NCI-H1417 treated with DMSO at 0.1 percent for 48 hours (cell line): ENCODE measurements at places on chromosomes 16 and 17.
A peak's percentile ranks its signal among the peaks of the same experiment; 100 is the strongest.

DNA sequence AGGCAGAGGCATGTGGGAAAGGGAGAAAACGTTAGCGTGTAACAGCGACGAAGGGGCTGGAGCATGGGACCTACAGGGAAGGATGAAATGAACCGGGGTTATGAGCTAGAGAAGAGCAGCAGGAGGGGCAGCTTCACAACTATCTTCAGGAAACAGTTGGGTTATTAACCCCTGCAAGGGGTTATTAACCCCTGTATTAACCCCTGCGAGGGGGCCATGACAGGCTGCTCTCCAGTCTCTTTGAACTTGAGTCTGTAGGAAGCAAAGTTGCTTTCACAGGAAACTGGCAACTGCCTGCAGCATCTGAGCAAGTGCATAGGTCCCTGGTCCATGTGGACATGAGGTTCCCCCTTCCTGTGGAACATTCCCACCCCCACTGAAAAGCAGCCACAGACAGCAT, 119.2 kb upstream of the CRHR1 start:
- no peak for DNase-seq

- peak; percentile 21 for DNase-seq
Observed at GRCh38 chr17:36482611-36483504, 3.6 kb upstream of the ZNHIT3 start.

DNA sequence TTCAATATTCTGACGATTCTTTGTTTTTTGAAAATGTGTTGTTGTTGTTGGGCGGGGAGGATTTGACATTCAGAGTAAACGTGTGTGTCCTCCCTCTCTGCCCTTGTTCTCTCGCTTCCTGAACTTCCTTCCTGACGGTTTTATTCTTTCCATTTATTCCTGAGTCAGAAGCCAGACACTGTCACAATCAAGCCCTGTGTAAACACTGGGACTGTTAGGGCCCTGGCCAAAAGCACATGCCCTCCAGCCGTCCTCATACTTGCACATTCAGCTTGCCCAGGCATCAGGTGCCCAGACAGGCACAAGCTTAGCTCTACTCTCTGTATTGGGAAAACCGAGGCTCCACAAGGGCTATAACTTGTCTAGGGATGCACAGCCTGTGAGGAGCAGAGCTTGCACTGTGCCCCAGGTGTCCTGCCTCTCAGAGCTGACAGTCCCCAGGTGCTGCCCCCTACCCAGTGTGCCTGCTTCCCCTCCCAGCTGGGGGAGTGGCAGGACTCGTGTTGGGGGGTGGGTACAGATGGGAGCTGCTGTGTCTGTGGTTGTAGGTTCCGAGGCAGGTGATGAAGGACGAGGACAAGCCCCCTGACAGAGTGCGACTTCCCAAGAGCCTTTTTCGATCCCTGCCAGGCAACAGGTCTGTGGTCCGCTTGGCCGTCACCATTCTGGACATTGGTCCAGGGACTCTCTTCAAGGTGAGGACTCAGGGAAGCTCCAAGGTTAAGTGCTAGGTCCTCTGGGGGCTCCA, 9.7 kb downstream of the ADGRG3 start:
- DNase-seq: no peak

DNA sequence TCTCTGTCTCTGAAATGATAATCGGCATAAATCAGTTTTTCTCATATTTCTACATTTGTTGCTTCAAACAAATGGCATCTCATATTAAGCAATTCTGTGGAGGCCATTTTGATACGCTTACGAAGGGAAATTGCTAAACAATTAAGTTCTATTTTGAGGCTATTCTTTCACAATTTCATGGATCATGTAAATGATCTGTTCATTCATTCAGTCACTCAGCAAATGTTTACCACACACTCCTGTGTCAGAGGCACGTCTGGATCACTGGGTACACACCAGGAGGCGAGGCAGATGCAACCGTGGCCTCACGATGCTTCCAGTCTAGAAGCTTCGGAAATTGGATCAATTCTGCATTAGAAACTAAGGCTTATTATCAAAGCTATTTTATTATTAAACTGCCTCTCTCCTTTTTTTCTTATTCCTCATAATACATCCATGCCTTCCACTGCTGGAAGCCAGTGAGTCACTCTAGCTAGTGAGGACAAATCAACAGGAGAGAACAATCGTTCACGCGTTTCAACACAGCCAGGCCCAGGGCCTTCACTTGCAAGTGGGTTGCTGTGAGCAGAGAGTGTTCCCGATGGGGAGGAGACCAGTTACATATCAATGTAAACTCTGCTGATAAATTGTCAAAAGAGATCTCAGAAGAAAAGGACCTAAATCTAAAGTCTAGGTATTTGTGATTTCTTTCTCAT, 11.3 kb upstream of the SLC39A11 start:
- DNase-seq: no peak

- no peak for DNase-seq
Observed at GRCh38 chr16:15404792-15405191, 9.2 kb downstream of the MPV17L start.

DNA sequence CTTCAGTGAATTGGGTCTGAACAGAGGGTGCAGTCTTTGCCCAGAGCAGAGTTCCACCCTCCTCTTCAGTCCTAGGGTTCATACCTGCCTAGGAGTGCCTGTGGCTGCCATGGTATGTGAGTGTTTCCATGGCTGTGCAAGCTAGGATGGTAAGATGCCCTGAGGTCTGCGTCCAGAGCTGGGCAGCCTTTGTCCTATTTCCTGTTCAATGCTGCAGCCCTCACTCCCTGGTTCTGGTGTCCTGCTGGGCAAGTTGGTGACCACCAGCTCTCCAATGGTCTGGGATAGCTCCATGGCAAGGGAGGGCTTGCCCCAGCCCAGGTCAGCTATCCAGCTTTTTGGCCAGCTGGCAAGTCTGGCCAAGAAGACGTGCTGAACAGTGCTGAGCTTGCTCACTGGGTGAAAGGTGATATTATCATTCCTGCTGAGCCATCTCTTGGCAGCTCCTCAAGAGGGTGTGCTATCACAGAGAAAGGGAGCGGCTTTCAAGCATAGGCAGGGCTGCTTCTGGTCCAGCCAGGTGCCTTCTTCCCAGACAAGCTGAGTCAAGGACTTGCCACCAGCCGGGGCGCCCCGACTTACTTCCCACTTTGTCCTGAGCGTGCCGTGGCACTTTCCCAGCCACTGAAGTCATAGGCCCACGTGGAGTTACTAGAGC, 13.0 kb upstream of the NFATC3 start:
- DNase-seq: no peak

DNA sequence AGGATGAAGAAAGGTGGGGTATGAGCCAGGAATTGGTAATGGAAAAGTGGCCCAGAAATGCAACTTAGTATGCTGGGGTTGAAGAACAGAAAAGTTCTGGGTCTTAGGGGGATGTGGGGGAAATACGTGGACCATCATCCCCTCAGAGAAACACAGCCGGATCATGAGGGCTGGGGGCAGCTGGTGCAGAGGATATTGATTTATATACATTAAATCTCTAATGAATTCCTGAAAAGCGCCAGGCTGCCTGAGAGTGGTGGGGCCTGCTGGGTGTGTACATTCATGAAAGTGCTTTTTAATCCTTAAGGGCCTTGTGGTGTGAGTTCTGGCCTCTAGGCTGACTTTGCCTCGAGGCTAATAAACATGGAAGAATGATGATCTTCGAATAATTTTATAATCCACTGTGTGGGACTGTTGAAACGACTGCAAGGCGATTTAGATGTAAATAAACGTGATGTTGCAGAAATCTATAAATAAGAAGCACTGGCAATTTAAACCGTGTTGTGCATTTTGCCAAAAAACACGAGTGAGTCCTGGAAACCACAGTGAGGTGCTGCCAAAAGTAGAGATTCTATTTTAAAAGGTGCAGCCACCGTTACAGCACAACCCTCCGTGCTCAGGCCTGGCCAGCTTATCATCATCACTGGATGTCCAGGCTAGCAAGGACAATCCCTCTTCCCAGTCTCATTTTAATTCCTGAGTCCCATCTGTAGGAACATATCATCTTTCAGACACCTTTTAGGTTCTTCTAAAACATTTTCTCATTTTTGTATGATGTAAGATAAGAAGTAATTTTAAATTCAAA, 32.1 kb downstream of the PRKAR1A start:
- no peak for DNase-seq

DNA sequence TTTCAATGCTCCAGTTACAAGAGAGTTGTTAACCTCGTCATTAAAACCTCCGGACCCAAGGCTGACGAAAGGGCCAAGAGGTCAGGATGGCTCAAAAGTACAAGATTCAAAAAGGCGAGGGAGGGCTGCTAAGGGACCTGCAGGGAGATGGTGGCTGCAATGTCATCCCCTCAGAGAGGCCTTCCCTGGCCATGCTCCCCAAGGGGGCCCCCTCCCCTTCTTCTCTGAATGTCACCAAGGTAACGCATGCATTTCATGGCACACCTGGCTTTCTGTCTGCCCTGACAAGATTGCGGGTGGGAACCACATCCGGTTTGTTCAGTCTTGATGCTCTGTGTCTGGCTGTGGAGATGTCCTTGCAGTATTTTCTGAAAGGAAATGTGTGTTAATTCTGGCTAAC, 89.9 kb downstream of the C16orf78 start:
- peak; percentile 71 for DNase-seq

DNA sequence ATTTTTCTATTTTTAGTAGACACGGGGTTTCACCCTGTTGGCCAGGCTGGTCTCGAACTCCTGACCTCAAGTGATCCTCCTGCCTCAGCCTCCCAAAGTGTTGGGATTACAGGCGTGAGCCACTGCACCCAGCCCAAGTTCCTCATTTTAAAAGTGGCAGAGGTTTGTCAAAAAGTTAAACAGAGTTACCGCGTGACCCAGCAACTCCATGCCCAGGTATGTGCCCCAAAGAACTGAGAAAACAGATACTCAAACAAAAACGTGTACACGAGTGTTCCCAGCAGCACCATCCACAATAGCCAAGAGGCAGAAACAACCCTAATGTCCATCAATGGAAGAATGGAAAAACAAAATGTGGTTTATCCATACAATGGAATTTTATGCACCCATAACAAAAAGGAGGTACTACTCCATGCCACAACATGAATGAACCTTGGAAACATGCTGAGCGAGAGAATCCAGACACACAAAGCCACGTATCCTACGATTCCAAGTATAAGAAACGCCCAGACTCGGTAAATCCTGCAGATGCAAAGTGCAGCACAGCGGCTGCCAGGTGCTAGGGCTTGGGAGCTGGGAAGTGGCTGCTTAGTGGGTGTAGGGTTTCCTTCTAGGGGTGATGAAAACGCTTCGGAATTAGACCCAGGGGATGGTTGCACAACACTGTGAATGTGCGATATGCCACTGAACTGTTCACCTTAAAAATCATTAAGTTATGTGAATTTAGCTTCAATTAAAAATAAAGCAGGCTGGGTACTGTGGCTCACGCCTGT, 24.8 kb downstream of the ADCY9 start:
- DNase-seq: no peak

GRCh38 chr17:36674278-36674650, 72.9 kb downstream of the MRM1 start:
- no peak for DNase-seq

- no peak for DNase-seq
Observed at GRCh38 chr17:57697891-57698711, 47.0 kb downstream of the CCDC182 start.

GRCh38 chr17:8128125-8128784, 4.3 kb upstream of the HES7 start:
- no peak for DNase-seq

- DNase-seq: no peak
Observed at GRCh38 chr17:79036596-79036995, 12.6 kb downstream of the C1QTNF1 start.

DNA sequence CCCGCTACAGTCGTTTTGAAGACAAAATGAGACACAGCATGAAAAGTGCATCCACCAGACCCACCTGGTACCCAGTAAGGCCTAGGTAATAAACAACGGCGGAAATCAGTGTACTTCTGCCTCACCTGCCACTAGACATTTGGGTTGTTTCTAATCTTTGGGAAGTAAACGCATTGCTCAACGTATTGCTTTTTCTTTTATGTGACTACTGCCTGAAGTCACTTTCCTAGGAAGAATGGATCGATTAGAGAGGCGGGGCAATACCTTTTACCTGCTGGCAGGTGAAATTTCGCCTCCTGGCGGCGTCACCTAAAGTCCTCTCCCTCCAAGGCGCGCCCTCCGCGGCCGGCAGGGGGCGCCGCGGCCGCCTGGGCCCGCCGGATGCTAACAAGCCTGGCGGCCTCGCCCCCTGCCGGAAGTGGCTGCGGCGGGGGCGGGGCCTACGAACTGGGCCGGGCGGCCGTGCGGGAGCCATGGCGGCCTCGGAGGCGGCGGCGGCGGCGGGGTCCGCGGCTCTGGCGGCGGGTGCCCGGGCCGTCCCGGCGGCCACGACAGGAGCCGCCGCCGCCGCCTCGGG, at the start of gene ATMIN:
Gene ATMIN, plus strand, starts transcription at position 445 of the 577 bp plus-strand sequence. Its CDS starts 29 bp downstream, at position 474.
- peak; percentile 60 for DNase-seq

- DNase-seq: no peak
Observed at GRCh38 chr16:69938981-69939820, 11.9 kb upstream of the CLEC18A start.

- no peak for DNase-seq
Observed at GRCh38 chr17:9057310-9057709, 36.0 kb downstream of the NTN1 start.

GRCh38 chr16:78939597-78939996, 660.9 kb downstream of the MAF start:
- DNase-seq: no peak

DNA sequence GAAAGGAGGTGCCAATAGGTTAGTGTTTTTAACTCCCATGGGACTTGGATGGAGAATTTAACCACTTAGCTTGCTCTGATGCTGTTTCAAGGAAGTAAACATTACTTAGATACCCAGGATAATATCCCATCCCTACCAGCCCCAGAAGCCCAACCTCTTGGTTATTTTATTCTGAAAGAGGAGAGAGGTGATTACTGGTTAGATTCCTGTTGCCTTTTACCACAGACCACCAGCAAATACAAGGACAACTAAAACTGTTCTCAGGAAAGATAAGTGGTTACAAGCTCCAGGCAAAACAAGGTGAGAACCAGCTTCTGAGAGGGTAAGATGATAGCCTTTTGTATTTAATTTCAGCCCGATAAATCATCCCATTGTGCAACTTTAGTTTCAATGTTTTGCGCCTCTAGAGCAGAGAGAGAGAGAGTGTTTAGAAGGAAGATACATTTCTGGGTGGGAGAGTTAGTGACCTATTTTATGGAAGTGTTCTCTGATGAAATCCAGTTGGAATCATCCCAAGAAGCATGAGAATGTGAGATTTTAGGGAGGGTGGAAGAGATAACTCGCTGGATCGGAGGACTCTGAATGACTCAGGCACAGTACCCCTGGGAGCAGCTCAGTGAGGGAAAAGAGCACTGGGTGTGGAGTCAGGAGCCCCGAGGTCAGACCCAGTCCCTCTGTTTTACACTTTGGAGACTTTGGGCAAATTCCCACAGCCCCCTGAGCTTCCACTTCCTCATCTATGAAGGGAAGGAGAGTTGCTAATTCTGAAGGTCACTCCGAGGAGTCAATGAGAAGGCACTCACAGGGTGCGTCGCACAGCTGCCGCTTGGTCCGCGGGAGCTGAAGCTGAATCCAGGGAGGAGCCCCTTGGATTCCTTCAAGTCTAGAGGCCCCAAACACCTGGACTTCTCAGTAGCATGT, 12.1 kb downstream of the GLP2R start:
- no peak for DNase-seq

- no peak for DNase-seq
Observed at GRCh38 chr16:12062343-12063003, 85.9 kb downstream of the SNX29 start.
